ENCODE measurements at places on chromosomes 12 and 14.

DNA sequence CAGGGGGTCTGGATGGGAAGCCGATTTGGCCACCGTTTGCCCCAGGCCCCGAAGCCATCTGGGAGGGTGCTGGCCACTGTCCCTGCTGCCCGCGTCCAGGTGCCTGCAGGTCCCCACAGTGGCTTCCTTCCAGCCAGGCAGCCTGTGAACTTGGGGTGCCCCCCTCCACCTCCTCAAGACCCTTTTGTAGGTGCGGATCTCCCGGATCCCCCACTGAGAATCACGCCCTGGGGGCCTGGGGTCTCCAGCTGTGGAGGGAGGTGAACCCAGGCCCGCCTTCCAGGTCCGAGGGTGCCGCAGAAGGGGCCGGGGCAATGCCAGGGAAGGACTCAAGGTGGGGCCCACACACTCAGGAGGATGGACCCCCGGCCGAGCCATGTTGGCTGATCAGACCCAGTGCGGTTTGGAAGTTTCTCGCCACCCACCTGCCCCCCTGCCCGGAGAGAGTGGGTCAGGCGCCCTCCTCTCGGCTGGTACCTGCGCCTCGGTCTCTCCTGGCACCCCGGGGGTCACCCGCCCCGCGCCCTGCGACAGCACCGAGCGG is 1.7 kb downstream of the MMP17 start:
- no peak for DNase-seq

- DNase-seq = no peak
These were observed 30.6 kb downstream of the PPFIBP1 start for GRCh38 chr12:27554421-27555186.

GRCh38 chr12:51869496-51869865 is 18.4 kb upstream of the ANKRD33 start:
- no peak for DNase-seq

DNA sequence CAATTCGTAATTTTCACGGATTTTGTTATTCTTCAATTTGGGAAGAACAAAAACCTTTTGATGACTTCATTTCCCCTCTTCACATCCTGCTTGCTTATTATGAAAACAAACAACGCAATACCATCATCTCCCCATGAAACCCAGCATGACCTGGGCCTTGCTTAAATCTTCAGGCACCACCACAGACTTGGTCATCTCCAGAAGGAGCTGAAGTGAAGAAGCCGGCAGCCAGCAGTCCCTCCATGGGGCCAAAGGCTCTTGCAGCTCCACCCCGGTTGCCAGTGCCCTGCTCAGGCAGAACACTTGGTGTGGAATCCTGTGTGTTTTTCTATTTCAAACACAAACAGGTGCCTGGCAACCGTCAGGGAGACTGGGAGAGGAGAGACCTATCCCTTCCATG is 982.9 kb upstream of the TMEM132C start:
- DNase-seq = no peak

GRCh38 chr12:11820476-11820875 is 171.0 kb downstream of the ETV6 start:
- DNase-seq = no peak

DNA sequence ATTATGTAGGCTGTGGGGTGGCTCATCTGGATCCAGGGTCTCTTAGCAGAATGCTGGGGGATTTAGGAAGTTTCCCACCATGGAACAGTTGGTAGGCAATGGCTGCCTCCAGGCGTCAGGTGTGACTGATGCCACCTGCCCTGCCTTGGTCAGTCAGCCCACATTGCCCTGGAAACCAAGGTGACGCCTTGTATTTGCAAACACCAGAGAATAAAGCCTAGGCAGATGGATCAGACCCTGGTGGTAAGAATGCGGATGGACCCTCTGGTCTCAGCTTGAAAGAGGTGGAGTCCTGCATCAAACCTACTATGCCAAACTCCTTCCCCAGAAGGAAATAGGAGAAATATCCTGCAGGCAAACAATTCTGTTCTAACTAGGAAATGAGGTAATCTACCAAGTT is 38.2 kb downstream of the NCKAP5L start:
- DNase-seq = no peak

- DNase-seq = no peak
These were observed 250.4 kb upstream of the SLC16A7 start for GRCh38 chr12:59345406-59345805.

GRCh38 chr12:104802208-104802607 is 155.9 kb downstream of the SLC41A2 start:
- no peak for DNase-seq

DNA sequence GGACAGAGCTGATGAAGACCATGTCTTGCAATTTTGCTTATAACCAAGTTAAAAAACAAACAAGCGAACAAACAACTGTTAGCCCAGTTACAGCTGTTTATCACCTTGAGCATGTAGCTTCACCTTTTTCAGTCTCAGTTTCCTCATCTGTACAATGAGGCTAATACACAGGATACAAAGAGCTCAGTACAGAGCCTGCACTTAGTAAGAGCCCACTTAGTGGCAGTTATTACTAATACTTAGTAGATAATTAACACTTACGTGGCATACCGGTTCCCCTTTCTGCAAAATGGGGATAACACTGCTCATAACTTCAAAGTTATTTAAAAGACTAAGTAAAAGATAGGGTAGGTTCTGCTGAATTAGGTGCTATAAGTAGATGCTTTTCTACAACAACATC is 228.0 kb downstream of the MON2 start:
- DNase-seq = no peak

GRCh38 chr12:76313299-76313698 is 34.9 kb downstream of the BBS10 start:
- no peak for DNase-seq

- no peak for DNase-seq
These were observed 18.9 kb downstream of the CMAS start for GRCh38 chr12:22064968-22065367.

DNA sequence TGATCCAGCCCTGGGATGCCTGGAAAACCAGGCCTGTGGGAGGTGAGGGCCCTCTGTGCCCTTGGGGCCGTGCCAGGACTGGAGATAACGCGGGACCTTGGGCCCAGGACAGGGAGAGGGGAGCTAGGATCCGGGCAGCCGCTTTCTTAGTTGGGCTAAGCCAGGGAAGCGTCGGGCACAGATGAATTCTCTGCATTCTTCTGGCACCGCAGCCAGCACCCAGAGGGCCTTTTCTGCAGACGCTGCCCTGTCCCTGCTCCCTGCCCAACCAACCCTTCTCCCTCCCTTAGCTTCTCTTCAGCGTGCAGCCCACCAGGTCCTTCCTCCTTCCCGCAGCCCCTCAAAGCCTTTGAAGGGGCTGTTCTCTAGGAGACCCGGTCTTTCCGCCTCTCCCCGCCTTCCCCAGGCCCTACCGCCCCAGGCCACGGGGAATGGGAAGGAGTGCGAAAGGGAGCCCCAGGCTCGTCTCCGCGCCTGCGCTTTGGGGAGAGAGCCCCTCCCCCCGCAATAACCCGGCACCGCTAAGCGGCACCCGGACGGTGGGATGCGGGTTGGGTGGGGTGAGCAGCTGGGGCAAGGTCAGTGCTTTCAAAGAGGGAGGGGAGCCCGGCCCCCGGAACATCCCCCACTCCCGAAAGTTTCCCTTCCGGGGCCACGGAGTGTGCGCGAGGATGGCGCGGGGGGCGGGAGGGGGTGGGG is 663 bp downstream of the NCKAP5L start:
- no peak for DNase-seq

GRCh38 chr12:45883187-45883586 is 107.2 kb downstream of the SCAF11 start:
- DNase-seq = no peak

DNA sequence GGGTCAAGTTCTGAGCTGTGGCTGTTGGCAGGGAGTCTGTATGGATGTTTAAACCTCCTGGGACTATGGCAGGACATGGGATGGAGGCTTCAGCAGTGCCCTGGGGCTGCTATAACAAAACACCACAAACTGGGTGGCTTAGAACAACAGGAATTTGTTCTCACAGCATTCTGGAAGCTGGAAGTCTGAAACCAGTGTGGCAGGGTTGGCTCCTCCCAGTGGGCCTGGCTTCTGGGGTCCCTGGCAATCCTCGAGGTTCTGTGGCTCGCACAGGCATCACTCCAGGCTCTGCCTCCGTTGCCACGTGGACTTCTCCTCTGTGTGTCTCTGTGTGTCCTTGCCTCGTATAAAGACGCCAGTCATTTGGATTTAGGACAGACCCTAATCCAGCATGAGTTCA is 39.9 kb downstream of the FZD10 start:
- DNase-seq = no peak

DNA sequence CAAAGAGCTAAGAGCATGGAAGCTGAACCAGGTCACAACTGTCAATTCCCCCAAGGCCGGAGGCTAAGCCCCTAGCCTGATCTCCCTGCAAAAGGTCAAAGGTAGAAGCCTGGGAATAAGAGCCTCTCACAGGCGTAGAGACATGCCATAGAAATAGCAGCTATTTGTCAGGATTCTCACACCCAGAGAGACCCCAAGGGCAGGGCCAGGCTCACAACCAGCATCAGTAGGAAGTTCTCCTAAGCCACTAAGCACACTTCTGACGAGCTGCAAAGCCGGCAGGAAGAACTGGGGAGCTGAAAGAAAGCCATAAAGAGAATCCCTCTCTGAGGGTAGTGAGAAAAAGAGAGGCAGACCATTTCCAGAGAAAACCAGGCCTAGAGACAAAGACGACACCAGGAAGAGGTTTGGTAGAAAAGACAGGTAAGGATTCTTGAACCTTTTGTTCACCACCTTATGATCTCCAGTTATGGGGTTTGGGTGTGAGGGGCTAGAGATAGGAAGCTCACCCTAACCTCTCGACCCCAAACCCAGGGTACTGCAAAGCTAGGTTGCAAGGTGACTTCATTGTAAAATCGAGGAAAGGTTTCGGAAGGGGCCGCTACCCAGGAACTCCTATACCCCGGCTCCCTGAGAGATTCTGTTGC is 1.0 kb downstream of the SMARCC2 start:
- no peak for DNase-seq

GRCh38 chr12:29024117-29024516 is 125.0 kb upstream of the FAR2 start:
- DNase-seq = no peak

DNA sequence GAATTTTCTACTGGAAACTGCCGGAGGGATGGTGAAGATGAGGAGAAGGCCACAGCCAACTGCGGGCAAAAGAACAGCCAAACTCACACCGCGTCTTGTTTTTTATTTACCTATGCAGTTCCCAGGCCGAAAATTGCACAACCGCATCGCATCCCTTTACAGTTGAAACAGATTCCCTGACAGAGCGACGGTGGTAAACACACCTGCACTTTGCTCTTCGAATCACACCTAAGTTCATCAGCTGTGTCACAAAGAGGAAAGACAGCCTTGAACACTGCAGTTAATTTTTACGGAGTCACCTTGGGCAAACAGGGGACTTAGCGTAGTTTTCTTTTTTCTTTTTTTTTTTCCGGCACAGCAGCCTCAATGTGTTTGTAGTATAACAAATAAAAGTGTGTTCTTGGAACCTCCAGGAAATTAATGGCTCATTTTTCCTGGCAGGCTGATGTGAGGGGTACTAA is 272.0 kb upstream of the DIO3 start:
- DNase-seq = no peak

DNA sequence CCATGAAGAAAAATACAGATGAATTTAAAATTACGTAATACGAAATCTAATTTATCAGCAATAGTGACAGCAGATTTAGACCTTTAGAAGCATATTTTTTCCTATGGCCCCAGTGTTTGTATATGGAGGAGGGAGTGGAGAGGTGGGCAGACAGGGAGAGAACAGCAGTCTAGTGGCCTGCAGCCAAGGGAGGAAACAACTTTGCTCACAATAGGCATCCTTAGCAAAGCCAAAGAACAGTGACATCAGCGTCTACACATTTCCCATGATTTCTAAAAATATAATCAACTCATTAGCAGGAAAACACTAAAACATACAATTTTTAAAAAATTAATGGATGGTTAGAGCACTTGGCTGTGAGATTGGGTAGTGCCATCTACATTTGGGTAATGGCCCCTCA is 622.6 kb upstream of the ATP2B1 start:
- no peak for DNase-seq

DNA sequence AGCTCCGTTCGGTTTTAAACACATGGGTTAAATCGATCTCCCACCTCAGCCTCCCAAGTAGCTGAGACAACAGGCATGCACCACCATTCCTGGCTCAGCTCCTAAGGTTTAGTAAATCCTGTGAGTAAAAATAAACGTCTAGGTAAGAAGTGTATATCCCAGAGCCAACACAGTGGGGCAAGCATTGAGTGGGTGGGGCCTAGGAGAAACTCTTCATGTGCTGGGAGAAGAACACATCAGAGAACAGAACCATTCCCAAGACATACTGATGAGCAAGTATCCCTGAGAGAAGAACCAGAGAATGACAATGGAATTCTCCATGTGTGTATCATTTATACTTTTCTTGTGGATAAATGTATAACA is 86.3 kb downstream of the SEC23A start:
- no peak for DNase-seq

GRCh38 chr14:34710006-34710405 is 4.4 kb downstream of the CFL2 start:
- DNase-seq = no peak

GRCh38 chr12:51950682-51951198 is 759 bp upstream of the ACVR1B start:
- DNase-seq = no peak

- DNase-seq = no peak
These were observed 1.5 kb upstream of the NTS start for GRCh38 chr12:85872497-85873091.

DNA sequence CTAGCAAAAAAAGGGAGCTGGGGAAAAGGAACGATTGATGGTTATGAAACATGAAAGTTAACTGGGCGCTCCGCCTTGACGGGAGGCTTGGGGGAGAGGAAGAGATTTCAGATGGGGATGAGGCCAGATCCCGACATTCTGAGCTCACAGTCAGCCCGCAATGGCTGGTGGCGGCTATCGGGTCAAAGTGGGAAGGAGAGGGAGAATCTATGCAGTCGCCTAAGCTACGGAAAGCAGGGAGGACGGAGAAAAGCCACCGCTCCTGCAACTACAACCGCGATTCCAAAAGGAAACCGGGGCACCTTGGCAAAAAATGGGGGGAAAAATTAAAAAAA is 502 bp downstream of the MPHOSPH9 start:
- no peak for DNase-seq

GRCh38 chr14:51724650-51725049 is 72.9 kb downstream of the FRMD6 start:
- no peak for DNase-seq

DNA sequence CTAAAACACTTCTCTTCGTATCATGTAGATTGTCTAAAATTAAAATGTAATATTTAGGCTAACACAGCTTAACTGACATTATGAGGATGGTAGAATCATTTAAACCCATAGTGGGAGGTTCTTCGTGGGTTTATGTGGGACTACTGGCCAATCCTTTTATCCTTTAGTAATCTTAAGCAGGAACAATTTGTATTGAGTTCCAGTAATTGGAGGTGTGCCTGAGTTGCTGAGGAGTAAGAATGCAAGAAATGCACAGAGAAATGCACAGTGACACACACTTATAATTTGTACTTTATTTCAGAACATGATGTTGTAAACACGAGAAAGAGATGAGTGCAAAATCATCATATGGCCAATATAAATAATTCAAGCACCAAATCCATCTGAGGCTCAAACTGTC is 22.3 kb downstream of the OTOGL start:
- no peak for DNase-seq

- no peak for DNase-seq
These were observed 248.1 kb downstream of the DPY19L2 start for GRCh38 chr12:63420206-63420644.

- no peak for DNase-seq
These were observed 1023.2 kb downstream of the TMTC2 start for GRCh38 chr12:83709899-83710298.

Data from activated CD8-positive, alpha-beta memory T cell treated with anti-CD3 and anti-CD28 coated beads for 1 hour (primary cell).